Mucosa of gallbladder (tissue), 1 donor: ENCODE measurements at places on chromosomes 6 and 20. TPM values are rescaled to one million over a fixed set of nuclear protein-coding genes. Genes with fewer than 3 reads are reported as not detected.

- DNase-seq: no peak
These were observed 66.4 kb upstream of the BHLHE23 start for GRCh38 chr20:63072991-63073737.

DNA sequence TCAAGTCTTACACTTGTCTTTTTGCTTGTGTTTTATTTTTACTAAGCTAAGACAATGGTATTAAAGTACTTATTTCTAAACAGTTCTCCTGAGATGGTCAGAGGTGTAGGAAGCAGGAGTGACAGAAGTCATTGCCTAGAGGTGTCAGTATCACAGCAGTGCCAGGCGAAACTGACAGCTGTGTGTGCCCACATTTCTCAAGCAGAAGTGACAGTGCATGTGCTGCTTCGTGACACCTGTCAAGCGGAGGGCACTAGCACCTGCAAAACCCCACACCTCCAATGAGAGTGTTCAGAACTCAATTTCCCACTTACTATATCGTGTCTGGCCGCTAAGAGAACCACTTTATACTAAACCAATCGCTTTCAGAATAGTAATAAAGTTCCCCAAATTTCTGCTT lies 82.8 kb downstream of the SLC23A2 start:
- DNase-seq: no peak

DNA sequence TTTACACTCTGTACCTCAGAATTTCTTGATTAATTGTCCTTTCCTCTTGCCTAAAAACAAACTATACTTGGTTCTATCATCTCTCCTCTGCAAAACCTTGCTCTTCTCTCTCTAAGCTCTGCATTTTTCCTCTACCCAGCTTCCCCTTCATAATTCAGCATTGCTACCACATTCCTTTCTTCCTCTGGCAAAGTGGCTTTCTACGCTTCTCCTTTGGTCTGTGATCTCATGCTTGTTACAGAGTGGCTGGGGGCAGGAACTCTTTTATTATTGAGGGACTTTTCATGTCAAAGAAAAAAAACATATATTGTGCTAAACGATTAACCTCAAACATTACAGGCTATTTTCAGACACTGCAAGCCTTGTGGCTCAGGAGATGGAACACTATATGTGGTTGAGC lies 333.3 kb upstream of the KCNQ5 start:
- DNase-seq: no peak

DNA sequence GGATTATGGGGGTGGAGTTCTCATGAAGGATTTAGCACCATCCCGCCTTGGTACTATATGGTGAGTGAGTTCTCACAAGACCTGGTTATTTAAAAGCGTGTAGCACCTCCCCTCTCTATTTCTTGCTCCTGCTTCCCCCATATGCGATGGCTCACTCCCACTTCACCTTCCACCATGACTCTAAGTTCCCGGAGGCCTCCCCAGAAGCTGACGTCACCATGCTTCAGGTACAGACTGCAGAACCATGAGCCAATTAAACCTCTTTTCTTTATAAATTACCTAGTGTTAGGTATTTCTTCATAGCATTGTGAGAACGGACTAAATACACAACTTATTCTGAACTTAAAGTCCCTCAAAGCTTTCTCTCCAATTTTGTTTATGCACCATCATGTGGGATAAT lies 163.4 kb upstream of the BMP5 start:
- DNase-seq: no peak

GRCh38 chr6:158072083-158072721 lies 90.5 kb downstream of the SYNJ2 start:
- DNase-seq: peak; percentile 58

DNA sequence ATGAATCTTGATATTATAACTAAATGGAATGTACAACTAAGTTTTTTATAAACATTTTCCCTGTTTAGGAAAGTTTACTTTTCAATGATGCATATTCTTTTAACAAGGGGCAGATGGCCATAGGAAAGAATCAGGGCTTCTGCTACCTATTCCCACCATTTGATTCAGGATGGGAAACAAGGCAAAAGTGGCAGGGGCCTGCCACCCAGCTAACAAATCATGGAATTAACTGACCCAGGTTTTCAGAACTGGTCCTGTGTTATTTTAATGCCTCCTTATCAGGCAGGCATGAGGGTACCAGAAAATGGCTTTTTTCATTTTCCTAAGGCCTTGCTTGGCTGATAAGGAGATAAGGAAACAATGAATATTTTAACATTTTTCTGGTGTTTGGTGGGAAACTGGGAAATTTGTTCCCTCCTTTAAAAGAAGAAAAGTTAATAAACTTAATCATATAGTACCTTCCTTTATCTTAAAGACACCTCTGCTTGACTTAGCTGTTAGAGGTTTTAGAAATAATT lies 6.7 kb downstream of the POU3F2 start:
- no peak for DNase-seq

GRCh38 chr6:34358389-34358905 lies 34.0 kb downstream of the NUDT3 start:
- DNase-seq: no peak

DNA sequence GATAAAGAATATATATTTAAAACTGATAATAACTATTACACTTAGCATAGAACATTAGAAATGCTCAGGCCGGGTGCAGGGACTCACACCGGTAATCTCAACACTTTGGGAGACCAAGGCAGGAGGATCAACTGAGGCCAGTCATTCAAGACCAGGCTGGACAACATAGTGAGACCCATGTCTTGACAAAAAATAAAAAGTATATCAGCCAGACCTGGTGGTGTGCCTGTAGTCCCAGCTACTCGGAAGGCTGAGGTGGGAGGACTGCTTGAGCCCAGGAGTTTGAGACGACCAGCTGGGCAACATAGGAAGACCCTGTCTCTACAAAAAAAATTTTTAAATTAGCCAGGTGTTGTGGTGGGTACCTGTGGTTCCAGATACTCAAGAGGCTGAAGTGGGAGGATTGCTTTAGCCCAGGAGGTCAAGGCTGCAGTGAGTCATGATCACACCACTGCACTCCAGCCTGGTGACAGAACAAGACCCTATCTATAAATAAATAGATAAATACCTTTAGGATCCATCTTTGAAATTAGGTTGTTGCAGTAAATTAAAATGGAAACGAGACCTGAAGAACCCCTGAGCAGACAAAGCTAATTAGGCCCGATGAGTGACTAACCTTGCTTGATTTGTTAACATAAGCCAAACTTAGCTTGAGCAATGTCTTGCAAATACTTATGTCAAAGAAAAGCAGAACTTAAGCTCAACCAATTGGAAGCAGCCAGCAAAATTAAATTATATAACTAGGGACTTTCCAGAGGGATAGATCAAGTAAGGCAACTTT lies 75.8 kb upstream of the E2F3 start:
- no peak for DNase-seq

- DNase-seq: no peak
These were observed 9.7 kb downstream of the SNAP25 start for GRCh38 chr20:10228330-10228729.

DNA sequence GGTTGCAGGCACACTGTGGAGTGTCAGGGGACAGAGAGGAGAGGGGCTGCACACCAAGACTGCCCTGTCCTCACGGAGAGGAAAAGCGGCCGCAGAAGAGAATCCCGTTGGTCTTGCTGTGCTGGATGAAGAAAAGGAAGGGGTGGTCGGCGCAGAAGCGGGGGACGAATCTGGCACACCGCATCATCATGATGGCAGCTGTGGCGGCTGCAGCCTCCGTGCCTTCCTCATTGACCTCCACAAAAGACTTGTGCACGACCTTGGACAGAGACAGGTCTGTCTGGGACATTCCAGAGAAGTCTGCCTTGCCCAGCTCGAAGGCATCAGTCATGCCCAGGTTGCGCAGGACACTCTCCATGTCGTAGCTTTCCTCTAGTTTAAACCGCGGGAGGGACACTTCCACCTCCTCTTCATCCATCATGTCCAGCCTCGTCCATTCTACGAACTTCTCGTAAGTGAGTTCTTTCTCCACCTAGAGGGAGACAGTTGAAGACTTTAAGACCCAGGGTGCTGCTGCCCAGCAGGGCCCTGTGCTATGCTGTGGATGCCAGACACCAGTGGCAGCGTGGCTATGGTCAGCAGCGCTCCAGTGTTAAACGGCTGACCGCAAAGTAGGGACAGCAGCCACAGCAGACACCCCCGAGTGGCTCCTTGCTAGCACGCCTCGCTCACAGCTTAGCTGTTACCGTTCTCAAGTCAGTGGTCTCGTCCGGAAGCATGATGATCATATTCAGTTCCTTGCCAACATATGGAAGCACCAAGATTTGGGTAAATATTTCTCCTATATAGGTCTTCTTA lies 22.9 kb downstream of the SERPINB6 start:
- peak; percentile 6 for DNase-seq

DNA sequence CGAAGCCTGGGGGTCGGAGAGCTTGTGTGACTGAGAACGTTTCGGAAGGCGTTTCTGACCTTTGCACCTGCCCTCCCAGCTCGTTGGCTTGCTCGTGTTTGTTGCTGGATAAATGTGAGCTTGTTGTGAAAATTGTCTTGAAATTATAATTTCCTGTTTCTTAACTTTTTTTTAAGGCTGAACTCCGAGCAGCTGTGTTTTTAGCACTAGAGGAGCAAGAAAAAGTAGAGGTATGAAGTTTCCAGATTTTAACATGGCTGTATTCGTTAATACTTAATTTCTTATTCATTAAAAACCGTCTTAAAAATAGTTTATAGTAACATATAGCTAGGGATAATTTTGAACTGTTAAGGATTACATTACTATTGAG lies 672 bp downstream of the CEP43 start:
- DNase-seq: peak; percentile 25

DNA sequence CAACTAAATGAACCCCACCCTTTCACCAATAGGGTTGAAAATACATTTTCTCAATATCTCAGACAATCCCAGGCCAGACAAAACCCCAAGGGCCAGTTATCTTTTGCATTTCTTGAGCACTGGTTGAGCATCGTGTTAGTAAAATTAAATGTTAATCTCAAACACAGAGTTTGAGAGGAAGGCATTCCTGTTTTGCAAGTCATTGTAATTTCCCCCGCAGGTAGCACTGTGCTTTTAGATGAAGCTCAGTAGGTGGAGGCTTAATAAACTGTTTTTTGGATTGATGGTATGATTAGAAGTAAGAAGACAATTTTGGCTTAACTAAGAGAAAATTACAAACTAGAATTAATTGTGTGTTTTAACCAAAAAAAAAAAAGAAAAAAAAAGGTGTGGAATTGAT lies 998.6 kb upstream of the FLRT3 start:
- DNase-seq: no peak

DNA sequence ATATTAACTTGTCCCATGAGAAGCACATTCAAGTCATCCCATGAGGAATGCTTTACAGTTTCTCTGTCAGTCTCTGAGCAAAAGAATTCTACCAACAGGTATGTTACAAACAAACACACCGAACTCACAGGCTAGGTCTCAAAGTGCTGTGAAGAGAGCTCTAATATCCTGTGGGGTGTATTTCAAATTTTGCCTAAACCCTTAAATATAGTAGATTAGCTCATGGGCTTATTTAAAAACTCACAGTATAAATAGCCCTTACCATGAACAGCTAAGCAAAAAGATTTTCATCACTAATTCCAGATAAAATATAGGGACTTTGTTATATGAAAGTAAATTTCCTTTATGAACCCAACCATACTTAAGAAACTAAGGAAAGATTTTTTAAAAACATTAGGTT lies 77.8 kb downstream of the FILIP1 start:
- DNase-seq: no peak

GRCh38 chr6:36204068-36204753 lies 7.7 kb downstream of the BRPF3 start:
- no peak for DNase-seq

DNA sequence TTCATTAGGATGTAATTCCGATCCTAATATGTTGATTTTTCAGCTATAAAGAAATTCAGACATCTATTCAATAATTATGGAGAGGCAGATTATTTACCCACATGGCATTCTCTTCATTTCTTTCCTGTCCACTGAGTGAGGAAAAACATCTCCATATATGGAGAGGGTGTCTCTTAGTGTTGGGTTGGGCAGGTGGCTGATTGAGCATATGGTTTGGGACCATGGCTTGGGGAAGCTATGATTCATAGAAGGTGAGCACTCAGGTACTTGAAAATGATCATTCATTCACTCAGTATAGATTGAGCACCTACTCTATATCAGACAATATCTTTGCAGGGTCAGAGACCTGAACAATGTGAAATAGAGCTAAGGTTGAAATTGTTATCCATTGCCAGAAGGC lies 41.3 kb upstream of the IL20RA start:
- DNase-seq: no peak

GRCh38 chr6:105802703-105803102 lies 283.4 kb upstream of the PRDM1 start:
- DNase-seq: no peak

- DNase-seq: no peak
These were observed 28.1 kb upstream of the PNPLA1 start for GRCh38 chr6:36241728-36242127.

RCAN2 gene
- 61.7 TPM for total RNA-seq

OLIG3 gene
- total RNA-seq: not detected

GGTLC1 gene
- 0.40 TPM for total RNA-seq

CLPSL2 gene
- total RNA-seq: not detected
